Epithelial cell of proximal tubule (primary cell): ENCODE measurements at places on chromosomes 7 and 10.

GRCh38 chr10:80769700-80770160, 232.0 kb downstream of the SH2D4B start:
- no peak for DNase-seq

DNA sequence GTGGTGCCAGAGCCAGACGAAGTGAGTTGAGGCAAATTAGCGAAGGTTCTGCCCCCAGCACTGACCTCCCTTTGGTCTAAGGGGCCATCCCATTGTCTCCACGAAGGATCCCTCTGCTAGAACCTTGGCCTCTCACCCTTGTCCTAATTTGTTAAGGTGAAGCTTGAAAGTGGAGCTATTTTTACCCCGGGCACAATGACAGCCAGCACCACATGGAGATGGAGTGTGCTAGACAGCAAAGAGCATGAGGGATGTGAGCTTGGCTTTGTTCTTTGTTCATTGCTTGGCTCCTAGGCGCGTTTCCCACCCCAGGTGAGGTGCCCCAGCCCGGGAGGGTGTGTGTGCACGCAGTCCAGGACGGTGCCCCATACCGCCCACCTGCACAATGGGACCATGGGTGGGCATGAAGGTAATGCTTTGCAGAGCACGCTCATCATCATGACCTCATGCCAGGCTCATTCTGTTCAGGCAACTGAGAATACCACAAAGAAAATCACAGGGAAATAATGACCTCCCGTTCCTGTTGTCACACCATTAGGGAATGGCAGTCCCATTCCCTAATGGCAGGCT, 361.0 kb upstream of the FZD8 start:
- DNase-seq, result no peak

DNA sequence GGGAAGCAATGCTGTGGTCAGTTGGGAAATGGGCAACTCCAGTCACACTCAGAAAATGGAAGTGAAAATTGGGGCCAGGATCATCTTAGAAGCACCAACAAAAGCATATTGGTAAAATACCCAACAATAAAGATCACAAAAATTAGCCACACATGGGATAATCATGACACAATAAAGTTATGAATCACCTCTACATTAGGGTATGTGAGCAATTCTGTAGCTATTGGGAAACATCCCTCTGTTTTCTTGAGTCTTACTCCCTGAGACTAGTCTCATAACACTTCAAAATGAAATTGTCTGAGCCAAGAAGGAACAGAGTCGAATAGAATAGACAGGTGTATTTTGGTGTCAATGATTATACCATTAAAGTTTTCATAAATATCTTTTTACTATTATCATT, 178.3 kb downstream of the DYNC1I1 start:
- DNase-seq, result no peak

GRCh38 chr7:127551941-127552340, 33.5 kb downstream of the GCC1 start:
- DNase-seq, result no peak

DNA sequence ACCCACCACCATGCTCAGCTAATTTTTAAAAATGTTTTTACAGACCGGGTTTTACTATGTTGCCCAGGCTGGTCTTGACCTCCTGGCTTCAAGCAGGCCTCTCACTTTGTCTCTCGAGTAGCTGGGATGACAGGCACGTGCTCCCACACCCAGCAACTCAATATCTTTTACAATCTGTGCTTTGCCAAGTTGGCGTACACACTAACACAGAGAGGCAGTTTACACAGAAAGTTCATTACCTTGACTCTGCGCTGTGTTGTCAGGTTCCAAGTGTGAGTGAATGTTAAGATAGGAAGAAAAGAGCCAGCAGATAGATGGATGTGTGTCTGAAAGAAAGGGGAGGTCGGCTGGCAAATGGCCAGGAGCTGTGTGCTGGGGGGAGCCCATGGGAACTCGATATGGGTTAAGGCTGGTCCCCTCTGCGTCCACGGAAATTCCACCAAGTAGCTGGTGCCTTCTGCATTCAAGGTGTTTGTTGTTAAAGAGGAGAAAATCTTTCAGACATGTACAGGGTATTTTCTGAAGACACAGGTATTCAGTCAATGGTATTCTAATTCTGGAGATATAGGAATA, 299.8 kb downstream of the CAMK1D start:
- DNase-seq, result no peak

DNA sequence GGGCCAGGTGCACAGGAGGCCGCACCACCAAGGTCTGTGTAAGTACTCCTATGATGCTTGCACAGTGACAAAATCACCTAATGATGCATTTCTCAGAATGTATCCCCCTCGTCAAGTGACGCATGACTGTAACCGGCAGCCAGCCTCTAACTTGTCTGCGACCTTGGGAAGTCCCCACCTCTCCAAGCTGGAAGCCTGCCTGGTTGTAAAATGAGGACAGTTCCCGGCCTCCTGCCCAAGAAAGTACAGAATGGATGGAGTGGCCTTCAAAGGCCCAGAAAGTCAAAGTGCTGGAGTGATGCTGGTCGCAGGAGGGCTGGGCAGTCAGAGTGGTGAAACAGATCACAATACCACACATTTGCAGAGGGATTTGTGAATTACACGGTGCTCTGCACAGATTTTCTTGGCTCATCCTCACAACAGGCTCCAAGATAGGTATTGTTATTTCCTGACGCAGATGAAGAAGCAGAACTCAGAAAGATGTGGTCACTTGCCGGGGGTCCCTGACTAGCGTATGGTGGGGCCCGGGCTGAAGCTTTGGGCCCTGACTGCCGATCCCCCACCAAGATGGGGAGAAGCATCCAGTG, 22.8 kb downstream of the SPOCK2 start:
- DNase-seq, result no peak

- no peak for DNase-seq
Observed at GRCh38 chr7:47432671-47433563, 149.0 kb downstream of the TNS3 start.

DNA sequence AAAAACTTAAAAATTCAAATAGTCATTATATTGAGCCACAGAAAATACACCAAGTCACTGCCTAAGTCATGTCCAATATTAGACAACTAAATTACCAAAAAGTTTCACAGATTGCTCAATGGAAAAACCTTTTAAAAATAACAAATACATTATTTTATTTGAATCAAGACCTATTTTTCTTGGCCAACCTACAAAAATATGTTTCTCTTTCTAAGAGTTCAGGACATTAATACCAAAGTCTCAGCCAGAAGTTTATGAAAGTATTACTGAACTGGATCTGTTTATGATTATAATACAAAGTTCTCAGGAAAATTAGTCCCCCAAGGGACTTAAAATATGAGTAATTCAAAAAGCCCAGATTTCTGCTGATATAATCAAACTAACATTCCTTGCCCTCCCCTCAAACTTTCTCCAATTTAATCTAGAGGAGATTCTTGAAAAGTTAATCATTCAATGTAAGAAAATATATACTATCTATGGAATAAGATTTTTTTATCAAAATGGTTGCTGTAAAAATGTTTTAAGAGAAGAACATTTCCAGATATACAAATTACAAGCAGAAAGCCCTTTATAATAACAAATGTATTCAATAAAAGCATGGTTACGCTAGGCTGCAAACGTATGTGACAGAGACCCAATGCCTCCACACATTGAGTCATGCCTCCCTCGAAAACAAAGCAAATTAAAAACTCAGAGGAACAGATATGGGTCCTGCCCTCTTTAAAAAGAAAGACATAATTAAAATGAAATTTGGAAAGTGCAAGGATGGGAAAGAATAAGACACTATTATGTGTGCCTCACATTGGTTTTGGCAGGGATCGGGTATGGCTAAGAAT, 381.6 kb downstream of the PARD3 start:
- DNase-seq, result no peak

GRCh38 chr10:61904733-61905725, 3.5 kb downstream of the ARID5B start:
- peak; percentile 71 for DNase-seq

DNA sequence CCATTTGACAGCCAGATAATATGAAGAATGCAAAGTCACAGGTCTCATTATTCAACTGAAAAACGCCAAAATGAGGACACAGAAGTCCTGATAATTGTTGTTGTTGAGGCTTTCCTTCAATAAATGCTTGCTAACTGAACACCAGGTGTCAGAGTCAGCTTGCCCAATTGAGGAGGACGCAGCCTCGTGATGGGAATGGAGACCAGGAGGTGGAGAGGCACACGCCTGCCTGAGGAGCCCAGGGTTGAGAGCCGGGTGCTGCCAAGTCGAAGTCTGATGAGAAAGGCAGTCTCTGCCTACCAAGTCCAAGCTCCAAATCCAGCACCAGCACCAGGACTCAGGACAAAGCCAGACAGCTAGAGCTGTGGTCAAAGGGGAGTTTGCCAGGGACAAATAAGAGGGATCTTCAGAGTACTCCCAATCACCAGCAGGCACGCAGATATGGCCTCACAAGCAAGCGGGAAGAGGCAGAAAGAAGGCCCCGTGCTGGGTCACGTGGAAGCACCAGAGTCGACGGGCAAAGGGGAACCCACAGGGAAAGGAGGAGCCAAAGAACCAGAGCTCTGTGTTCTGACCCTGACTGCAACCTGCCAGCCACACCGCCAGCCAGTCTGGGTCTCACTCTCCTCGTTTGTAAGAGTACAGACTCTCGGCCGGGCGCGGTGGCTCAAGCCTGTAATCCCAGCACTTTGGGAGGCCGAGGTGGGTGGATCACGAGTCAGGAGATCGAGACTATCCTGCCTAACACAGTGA, 47.6 kb downstream of the VOPP1 start:
- no peak for DNase-seq

- DNase-seq, result no peak
Observed at GRCh38 chr7:39554583-39555165, 11.5 kb upstream of the YAE1 start.

GRCh38 chr7:139654276-139655181, 123.3 kb downstream of the HIPK2 start:
- no peak for DNase-seq

- DNase-seq, result no peak
Observed at GRCh38 chr10:72851509-72851908, 42.0 kb upstream of the OIT3 start.

DNA sequence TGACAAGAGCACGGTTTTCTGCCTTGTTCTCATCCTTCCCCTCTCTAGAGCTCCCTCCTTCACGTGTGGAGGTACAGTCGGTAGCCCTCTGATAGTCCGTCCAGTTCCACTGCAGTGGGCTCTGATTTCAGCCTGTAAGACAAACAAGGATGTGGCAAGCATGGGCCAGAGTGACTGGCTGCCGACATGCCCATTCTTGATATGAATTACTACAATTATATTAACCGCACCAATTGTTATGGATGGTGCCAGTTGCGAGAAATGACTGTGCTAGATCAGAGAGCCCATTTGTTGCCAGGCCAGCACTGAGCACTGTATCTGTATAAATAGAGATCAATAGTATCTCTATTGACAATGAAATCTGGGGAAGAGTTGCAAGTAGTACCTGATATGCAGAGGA, 146.6 kb downstream of the CHN2 start:
- DNase-seq, result no peak

- DNase-seq, result no peak
Observed at GRCh38 chr10:96660297-96660696, 60.0 kb downstream of the PIK3AP1 start.

- DNase-seq, result no peak
Observed at GRCh38 chr10:96988426-96988825, 156.3 kb downstream of the LCOR start.

DNA sequence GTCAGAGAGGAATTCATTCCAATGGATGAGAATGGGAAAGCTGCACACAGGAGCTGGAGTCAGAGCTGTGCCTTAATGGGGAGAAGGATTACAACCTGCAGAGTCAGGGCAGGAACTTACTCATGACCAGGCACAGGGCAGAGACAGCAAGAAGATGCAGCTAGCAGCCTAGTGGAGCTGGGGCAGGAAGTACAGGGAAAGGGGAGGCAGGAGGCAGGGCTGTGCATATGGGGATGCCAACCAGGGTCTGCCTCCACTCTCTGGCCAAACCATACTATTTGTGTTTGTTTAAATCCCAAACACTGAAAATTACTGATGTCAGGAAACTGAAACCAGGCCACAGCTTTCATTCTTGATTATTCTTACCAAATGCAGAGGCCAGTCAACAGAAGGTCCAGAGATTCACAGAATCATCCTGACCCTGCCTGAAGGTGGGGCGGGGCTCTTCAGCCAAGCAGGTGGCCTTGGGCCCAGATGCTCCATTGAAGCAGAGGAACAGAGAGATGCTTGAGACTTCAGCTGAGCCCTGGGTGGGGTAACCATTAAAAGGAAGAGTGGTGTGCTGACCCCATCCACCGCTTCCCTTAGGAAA, 461.9 kb downstream of the KCNMA1 start:
- no peak for DNase-seq

GRCh38 chr7:101586078-101586905, 42.8 kb downstream of the MYL10 start:
- DNase-seq, result no peak

- DNase-seq, result no peak
Observed at GRCh38 chr7:490461-491291, 29.0 kb downstream of the PDGFA start.

- DNase-seq, result no peak
Observed at GRCh38 chr7:30997316-30997715, 33.6 kb downstream of the GHRHR start.

GRCh38 chr7:142420554-142421362, 162.9 kb upstream of the PRSS58 start:
- no peak for DNase-seq
